ENCODE measurements at places on chromosomes 11 and 22. TPM values are rescaled to one million over a fixed set of nuclear protein-coding genes. Genes with fewer than 3 reads are reported as not detected.

DNA sequence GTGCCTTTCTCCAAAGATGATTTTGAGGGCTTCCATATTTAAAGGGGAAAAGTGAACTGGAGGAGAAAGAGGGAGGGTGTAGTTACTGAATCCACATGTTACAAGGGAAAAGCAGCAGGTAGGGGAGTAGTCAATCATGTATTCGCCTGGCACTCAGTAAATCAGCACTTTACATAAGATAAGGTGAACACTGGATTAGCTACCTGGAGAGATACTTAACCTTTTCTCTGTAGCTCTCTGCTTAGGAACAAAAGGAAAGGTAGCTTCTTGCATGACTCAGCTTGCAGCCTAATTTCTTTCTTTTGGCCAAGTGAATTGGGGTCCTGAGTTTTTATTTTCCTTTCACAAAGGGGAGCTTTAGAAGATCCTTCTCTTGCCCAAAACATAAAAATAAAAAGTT, 43.3 kb upstream of the PHF21B start:
- H3K4me3 ChIP-seq = no peak overlapping the region
- H3K27me3 ChIP-seq = peaks cover 2% of the 10 kb centered on the region
- H3K36me3 ChIP-seq = no peaks in the 10 kb centered on the region
- H3K4me1 ChIP-seq = no peaks in the 10 kb centered on the region
- DNase-seq = no peak

DNA sequence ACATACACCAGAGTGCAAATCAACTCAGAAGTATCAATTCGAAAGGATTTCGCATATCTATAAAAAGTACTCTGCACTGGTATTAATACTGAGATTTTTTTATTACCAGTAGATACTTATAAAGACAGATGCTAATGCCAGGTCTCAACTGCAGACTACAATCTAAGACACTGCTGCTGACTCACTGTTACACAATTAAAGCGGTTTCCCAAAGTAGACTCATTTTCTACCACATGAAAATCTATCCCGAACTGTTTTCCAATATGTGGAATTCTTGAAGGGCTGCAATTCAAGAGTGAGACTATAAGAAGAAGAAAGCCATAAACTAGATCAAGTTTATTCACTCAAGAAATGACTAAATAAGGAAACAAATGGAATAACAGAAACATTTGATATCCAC, 57.2 kb upstream of the ARHGAP32 start:
- H3K4me1 ChIP-seq = peaks cover 7% of the 10 kb centered on the region
- no peak for DNase-seq
- no peak overlapping the region for H3K27ac ChIP-seq
- H3K36me3 ChIP-seq = no peaks in the 10 kb centered on the region
- no peaks in the 10 kb centered on the region for H3K27me3 ChIP-seq

DNA sequence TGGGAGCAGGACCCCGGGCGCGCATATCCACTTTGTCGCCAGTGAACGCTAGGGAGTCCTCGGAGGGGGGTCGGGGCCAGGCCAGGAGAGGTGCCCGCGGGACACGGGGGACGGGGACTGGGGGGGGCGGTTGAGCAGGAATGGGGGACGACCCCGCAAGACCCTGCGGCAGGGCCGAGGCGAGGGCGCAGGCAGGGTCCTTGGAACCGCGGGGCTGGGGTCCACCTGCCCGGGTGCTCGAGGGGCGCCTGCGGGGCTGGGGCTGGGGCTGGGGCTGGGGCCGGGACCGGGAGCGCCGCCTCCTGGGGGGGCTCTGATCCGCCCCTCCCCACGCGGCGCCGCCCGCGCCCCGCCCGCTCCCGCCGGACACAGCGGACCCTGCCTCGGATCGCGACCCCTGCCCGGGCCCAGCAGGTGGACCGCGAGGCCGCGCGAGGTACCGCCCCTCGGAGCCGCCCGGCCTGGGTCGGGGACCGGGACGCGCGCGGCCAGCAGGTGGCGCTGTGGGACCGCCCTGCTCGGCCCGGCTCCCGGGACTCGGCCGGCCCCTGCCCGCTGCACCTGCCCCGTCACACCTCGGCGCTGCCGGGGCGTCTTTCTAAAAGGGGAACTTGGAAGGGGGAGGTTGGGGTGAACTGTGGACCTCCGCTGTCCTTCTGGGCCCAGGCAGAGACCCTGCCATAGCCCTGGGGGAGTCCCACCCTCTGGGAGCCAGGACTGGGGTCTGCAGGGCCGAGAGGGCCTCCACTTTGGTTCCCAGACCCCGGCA, 11.0 kb downstream of the CRELD2 start:
- H3K36me3 ChIP-seq = no peaks in the 10 kb centered on the region
- H3K4me1 ChIP-seq = peaks cover 18% of the 10 kb centered on the region
- no peaks in the 10 kb centered on the region for H3K27me3 ChIP-seq
- H3K4me3 ChIP-seq = no peak overlapping the region
- H3K27ac ChIP-seq = no peak overlapping the region

CDON gene
- 59.6 TPM for total RNA-seq

DNA sequence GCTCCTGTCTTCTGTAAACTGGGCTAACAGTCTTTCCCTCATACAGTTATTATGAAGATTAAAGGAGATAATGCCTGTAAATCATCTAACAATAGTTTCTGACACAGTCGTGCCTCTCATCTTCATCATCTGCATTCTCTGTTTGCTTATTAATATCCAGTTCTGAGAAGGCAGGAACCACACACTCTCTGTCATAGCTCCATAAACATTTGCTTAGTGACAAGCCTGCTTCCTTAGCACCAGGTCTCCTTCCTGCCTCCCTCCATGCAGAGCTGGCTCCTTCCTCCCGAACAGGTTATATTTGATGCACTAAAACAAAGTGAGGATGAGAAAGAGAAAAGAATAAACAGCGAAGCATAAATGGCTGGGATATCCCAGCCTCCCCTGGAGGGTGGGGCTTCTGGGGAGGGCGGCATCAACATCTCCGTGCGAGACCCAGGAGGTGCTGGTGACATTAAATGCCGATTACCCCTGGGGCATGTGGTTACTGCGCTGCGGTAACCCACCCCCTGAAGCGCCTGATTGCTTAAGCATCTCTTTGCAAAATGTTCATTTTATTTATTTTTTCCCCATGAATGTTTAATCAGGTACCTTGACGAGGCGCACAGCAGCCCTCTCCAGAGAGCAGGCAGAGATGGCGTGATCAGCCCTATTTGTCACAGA, 404.9 kb downstream of the NXPE2 start:
- H3K4me3 ChIP-seq = no peak overlapping the region
- no peaks in the 10 kb centered on the region for H3K4me1 ChIP-seq
- DNase-seq = no peak
- H3K36me3 ChIP-seq = no peaks in the 10 kb centered on the region
- H3K27ac ChIP-seq = no peak overlapping the region
- H3K27me3 ChIP-seq = no peaks in the 10 kb centered on the region

GRCh38 chr22:26492220-26492619, 8.5 kb downstream of the SRRD start:
- no peaks in the 10 kb centered on the region for H3K4me1 ChIP-seq
- H3K36me3 ChIP-seq = peaks cover 56% of the 10 kb centered on the region
- no peak overlapping the region for H3K27ac ChIP-seq
- no peak overlapping the region for H3K4me3 ChIP-seq

OR6T1 gene
- not detected for total RNA-seq

PNPLA5 gene
- total RNA-seq = not detected

DNA sequence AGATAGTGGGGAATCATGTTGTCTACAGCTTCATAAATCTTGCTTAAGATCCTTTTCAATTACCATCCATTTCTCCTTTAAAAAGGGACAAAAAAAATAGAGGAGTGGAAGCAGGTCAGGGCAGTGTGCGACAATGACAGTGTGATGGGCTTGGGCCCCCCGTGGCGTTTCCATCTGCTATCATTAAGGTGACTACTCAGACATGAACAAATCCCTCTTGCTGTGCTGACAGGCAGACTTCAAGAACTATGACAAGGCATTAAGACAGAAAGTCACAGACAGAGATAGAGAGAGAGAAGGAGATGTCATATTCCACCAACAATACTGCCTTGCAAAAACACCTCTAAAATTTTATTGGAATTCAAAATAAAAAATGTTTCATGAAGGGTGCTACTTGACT, 263.2 kb downstream of the DCDC1 start:
- H3K36me3 ChIP-seq = no peaks in the 10 kb centered on the region
- H3K27me3 ChIP-seq = 0 out of 2 replicates have a peak, but pooled peaks cover 3% of the 10 kb centered on the region
- DNase-seq = no peak
- H3K4me1 ChIP-seq = no peaks in the 10 kb centered on the region

GRCh38 chr11:70625582-70626518, 227.5 kb downstream of the CTTN start:
- H3K4me3 ChIP-seq = no peak overlapping the region
- no peaks in the 10 kb centered on the region for H3K4me1 ChIP-seq
- DNase-seq = no peak
- H3K27me3 ChIP-seq = no peaks in the 10 kb centered on the region
- H3K27ac ChIP-seq = no peak overlapping the region
- H3K36me3 ChIP-seq = no peaks in the 10 kb centered on the region

- no peak overlapping the region for H3K4me3 ChIP-seq
- no peak overlapping the region for H3K27ac ChIP-seq
- DNase-seq = no peak
- H3K4me1 ChIP-seq = no peaks in the 10 kb centered on the region
- no peaks in the 10 kb centered on the region for H3K36me3 ChIP-seq
Observed at GRCh38 chr11:72807021-72807693, 7.1 kb upstream of the ATG16L2 start.

GRCh38 chr11:19713196-19714021, 772 bp downstream of the NAV2 start:
- H3K27ac ChIP-seq = no peak overlapping the region
- no peak for DNase-seq
- peaks cover 31% of the 10 kb centered on the region for H3K4me1 ChIP-seq

DNA sequence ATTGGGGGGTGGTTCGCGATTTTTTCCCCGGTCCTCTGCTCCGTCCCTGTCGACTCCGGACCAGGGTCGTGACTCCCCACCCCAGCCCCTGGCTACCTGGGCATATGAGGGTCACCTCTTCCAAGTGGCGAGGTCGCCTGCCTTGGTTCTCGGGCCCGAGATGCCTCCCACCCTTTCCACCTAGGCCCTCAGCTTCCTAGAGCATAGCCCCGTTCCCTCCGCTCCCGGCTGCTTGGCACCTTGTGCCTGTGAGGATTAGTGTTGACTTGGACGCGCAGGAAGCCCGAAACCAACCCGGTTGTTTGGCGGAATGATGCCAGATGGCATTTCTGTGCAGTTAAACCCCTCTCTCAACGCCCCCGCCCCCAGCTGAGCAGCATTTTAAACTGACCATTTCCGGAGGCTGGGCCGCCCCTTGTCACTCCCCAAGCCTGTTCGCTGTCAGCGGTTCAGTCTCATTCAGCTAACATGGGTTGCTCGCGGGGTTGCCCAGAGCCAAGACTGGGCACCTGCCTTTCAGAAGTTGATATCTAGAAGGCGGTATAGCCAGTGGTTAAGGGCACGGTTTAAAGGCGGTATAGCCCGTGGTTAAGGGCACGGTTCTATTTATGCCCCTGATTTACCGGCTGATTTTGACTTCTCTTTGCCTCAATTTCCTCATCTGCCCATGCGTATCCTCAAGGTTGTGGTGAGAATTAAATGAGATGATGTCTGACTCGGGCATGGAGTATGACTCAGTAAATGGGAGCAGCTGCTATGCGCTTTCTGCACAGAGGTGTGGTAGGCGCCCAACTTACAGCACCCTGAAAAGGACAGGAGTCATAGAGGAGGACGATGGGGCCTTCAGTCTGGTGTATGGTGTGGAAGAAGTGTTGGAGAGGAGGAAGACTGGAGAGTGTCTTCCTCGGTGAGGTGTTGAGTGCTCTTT, 639 bp downstream of the INCENP start:
- H3K4me1 ChIP-seq = peaks cover 6% of the 10 kb centered on the region
- peaks cover 16% of the 10 kb centered on the region for H3K36me3 ChIP-seq
- DNase-seq = peak; percentile 57

DNA sequence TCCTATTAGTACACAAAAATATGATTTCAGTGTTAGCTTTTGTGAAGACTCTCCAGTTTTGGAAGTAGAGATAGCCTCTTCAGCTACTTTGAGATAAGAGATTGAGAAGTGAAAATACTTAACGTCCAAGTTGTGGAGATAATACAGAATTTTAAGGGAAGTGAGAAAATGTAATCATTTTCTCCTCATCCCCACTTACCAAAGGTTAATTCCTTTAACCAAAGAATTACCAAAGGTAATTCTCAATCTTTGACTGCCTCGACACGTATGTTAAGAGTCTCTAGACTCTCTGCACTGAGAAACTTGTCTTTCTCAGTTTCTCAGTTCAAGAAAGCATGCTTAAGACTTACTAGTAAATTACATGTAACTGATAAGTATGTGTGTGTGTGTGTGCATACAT, 15.3 kb downstream of the C11orf54 start:
- no peak overlapping the region for H3K27ac ChIP-seq
- DNase-seq = no peak
- H3K4me3 ChIP-seq = no peak overlapping the region

KCNK4 gene
- total RNA-seq = not detected

- no peak overlapping the region for H3K27ac ChIP-seq
- H3K36me3 ChIP-seq = no peaks in the 10 kb centered on the region
- DNase-seq = no peak
- H3K4me3 ChIP-seq = no peak overlapping the region
Observed at GRCh38 chr11:87325490-87325872, 287.7 kb downstream of the TMEM135 start.

- H3K27ac ChIP-seq = no peak overlapping the region
- H3K27me3 ChIP-seq = no peaks in the 10 kb centered on the region
- no peak overlapping the region for H3K4me3 ChIP-seq
- H3K4me1 ChIP-seq = no peaks in the 10 kb centered on the region
- DNase-seq = no peak
- H3K36me3 ChIP-seq = no peaks in the 10 kb centered on the region
Observed at GRCh38 chr11:8983552-8983951, 19.3 kb upstream of the TMEM9B start.

DNA sequence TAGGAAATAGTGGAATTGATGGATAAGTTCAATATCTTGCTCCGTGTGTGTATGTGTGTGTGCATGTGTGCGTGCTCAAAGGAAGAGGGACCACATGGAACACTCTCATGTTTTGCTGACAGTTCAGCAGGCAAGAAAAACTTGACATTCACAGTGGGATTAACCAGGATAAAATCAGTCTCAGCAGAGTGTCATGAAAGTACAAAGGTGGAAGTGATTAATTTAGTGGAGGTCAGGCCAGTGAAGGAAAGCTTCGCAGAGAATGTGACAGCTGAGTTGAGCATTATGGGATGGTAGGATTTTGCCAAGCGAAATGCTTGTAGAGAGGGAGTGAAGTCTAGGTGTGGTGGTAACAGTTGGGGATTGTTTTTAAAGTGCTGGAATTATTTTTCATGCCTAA, 15.7 kb upstream of the FBXO3 start:
- DNase-seq = peak; percentile 21
- no peaks in the 10 kb centered on the region for H3K27me3 ChIP-seq
- no peaks in the 10 kb centered on the region for H3K36me3 ChIP-seq
- H3K4me3 ChIP-seq = no peak overlapping the region
- H3K27ac ChIP-seq = no peak overlapping the region
- peaks cover 15% of the 10 kb centered on the region for H3K4me1 ChIP-seq

VSIG2 gene
- not detected for total RNA-seq

HBG2 gene
- not detected for total RNA-seq

DNA sequence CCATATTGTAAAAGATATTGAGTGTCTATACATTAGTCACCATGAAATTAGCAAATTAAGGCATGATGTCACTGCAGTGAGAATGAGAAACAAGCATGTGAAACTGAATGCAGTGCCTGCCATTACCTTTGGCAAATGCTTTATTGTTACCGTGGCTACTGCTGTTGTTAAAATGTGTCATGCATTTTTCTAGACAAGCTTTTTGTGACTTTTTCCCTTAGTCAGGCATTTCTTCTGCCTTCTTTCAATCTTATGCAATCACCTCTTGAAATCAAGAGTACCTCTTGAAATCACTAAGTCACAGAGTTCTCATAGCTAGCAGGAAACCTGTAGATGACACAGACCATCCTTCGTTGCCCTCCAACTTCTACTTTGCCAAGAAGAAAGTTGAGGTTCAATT, 461.7 kb upstream of the TENM4 start:
- H3K4me3 ChIP-seq = no peak overlapping the region
- H3K4me1 ChIP-seq = peaks cover 53% of the 10 kb centered on the region
- no peaks in the 10 kb centered on the region for H3K27me3 ChIP-seq
- peak; percentile 77 for DNase-seq
- no peaks in the 10 kb centered on the region for H3K36me3 ChIP-seq

PANX3 gene
- total RNA-seq = not detected

OR56A4 gene
- not detected for total RNA-seq
